ENCODE measurements at places on chromosomes 2 and 18.

DNA sequence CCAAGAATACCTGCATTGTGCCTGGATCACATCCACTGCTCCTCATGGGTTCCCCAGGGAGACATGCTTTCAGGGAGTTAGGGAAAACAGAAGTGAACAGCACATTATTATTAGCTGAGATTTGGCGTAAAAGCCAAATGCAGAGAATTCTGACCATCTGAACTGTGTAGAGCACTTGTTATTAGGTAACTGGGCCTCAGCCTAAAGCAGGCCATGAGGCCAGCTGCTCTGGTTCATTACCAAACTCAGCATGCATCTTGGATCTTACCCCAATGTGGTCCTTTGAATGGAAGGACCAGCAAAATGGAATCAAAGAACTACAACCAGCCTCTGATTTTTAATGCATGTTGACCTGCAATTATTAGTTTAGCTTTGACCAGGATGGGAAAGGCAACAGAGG, 322.3 kb downstream of the KCNS3 start:
- DNase-seq = no peak

GRCh38 chr2:6832596-6833299, 33.0 kb downstream of the CMPK2 start:
- DNase-seq = no peak

- no peak for DNase-seq
Observed at GRCh38 chr2:137321566-137321965, 556.2 kb downstream of the THSD7B start.

DNA sequence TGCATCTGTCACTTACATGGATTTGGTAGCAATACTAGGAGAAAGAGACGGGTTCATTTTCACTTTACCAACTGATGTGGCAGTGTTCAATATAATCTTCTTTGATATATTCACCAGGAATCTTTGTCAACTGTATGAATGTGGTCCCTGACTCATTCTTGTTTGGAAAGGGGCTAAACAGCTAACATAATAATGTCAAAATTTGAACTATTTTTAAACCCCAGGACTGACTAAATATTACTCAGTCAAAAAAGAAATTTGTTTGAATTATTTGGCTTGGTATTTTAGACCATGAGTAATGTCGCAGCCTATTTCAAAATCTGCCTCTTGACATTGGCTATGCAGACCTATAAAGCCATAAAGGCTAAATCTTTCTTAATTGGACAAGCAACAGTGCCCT, 413.7 kb upstream of the RGPD4 start:
- DNase-seq = no peak

DNA sequence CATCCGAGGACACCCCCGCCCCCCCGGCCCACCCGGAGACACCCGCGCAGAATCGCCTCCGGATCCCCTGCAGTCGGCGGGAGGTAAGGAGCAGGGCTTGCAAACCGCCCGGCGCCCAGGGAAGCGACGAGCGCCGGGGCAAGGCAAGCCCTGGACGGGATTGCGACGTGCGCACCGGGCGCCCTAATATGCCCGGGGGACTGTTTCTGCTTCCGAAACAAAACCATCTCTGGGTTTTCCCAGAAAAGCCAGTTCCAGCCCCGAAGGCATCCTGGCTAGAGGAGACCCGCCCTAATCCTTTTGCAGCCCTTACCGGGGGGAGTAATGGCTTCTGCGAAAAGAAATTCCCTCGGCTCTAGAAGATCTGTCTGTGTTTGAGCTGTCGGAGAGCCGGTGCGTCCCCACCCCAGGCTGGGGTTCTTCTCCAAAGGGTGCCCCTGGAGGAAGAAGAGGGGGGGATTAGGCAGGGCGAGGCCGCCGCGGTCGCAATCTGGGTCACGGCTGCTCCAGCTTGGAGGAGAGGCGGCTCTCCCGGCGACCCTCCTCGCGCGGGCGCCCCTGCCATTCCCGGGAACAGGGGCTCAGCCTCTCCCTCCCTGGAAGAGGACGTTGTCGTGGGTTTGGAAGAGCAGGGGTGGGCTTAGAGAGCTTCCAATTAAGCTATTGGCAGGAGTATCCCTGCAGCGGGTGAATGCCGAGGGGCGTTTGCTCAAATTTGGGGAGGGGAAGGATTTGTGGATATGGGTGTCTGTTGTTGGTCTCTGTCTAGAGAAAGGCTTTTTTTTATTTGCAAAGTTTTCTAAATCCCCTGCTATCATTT, 521 bp downstream of the MYCN start:
- DNase-seq = no peak

GRCh38 chr2:40106061-40106460, 327.0 kb upstream of the THUMPD2 start:
- DNase-seq = no peak

GRCh38 chr2:203992509-203992908, 55.9 kb downstream of the ICOS start:
- DNase-seq = no peak

GRCh38 chr2:189601043-189601442, 20.5 kb upstream of the SLC40A1 start:
- DNase-seq = no peak
